ENCODE measurements at places on chromosomes 1 and 21.

GRCh38 chr1:33390542-33390941 is 40.4 kb downstream of the PHC2 start:
- DNase-seq = no peak

DNA sequence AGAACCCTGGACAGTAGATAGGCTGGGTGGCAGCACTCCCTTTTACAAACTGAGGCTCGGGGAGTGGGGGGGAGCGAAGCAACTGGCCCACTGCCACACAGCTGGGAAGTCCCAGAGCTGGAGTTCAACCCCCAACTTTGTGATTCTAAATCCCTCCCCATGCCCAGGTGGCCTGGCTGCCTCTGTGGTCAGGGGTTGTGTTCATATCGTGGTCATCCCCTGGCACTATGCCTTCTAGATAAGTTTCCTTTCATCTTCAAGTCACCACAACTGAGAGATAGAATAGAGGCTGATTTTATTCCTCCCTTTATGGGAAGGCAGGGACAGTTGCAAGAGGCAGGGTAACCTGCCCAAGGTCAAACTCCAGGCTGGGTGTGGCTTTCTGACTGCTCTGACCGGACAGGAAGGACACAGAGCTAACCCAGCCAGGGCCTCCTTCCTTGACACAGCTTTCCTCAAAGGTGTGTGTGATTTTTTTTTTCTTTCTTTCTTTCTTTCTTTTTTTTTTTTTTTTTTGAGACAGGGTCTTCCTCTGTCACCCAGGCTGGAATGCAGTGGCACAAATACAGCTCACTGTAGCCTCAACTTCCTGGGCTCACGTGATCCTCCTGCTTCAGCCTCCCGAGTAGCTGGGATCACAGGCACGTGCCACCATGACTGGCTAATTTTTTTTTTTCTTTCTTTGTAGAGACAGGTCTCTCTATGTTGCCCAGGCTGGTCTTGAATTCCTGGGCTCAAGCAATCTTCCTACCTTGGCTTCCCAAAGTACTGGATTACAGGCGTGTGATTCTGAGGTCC is 18.4 kb upstream of the TNFRSF1B start:
- DNase-seq = no peak

- no peak for DNase-seq
Measured at GRCh38 chr21:45124596-45124995, 50.2 kb downstream of the ADARB1 start.

DNA sequence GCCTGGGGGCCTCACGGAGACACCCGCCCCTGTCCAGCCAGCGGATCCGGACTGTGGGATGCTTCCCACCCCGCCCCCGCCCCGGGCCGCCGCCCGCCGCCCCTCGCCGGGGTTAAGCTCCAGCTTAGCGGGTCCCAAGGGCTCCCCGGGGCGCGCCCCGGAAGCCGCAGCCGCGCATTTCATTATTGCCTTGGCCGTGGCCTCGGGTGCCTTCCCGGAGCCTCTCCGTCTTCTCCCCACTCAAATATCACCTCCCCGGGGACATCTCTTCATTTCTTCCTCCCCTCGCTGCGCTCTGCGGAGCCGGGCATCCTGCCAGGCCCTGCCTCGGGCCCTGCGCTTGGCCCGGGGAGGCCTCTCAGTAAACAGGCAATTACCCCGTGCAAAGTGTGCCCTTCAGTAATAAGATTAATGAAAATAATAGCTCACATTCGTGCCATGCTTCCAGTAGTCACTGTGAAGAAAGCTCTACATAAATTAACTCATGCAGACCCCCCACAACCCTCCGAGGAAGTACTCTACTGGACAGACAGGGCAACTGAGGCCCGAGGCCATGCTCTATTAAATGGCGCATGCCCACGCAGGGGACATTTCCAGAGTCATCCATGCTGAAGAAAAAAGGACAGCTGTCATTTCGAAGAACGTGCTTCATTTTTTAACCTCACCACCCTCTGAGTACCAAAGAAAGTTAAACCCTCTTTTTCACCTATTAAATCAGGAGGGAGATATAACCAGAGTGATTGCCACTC is 49.9 kb upstream of the LAPTM5 start:
- DNase-seq = no peak

DNA sequence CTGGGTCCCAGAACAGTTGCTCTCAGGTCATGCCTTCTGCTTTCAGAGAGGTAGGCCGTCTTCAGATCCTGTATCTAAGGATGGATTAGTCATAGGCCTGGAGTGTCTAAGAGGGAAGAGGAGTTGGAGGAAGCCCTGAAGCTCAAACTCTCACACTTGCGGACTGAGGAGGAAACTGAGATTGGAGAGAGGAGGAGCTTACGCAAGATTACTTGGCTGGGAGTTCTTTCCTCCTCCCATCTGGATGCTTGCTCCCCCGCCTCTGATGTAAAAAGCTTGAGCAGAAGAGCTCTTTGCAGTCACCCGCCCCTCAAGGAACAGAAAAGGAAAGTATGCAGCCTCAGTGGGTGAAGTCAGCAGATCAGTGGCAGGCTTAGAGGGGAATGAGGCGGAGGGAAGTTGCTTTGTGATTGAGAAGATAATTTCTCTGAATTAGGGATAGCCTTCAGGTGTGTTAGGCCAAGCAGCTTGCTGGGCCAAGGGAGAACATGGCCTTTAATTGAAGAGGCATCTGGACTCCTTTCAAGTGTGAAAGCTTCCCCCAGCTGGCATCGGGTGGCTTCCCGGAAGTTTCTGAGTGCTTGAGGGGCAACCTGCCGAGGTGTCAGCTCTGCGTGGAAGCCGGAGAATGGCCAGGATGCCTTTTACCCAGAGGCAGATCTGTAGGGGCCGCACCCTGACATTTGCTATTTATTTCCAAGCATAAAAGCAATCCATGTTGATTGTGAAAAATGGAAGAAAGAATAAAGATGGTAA is 6.6 kb downstream of the ADORA1 start:
- no peak for DNase-seq

DNA sequence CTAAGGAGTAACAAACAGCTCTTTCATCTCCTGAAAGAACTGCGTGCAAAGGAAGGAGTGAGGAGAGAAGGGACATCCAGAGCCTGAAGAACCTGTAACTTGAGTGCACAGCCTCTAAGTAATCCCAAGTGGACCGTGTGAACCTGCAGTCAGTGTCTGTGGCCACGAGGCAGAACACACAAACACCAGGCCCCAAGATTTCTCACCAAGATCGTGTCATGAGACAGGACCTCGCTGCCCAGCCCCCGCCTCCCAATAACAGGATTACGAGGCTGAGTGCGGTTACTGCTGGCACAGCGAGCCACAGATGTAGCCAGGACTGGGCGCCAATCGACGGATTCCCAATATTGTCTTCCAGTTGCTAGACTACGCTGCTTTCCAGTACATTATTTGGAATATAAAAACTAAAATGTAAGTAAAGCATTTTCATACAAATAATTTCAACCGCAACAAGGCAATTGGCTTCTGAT is 101.3 kb upstream of the SLC25A33 start:
- no peak for DNase-seq

DNA sequence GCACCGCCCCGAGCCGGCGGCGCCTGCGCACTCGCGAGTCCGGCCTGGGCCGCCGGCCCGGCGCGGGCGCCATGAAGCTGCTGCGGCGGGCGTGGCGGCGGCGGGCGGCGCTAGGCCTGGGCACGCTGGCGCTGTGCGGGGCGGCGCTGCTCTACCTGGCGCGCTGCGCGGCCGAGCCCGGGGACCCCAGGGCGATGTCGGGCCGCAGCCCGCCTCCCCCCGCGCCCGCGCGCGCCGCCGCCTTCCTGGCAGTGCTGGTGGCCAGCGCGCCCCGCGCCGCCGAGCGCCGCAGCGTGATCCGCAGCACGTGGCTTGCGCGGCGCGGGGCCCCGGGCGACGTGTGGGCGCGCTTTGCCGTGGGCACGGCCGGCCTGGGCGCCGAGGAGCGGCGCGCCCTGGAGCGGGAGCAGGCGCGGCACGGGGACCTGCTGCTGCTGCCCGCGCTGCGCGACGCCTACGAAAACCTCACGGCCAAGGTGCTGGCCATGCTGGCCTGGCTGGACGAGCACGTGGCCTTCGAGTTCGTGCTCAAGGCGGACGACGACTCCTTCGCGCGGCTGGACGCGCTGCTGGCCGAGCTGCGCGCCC is at the start of gene B3GALT6:
Gene B3GALT6 (plus strand): TSS at position 30 of the 588 bp plus-strand sequence. CDS start 42 bp downstream, at position 72.
- no peak for DNase-seq

DNA sequence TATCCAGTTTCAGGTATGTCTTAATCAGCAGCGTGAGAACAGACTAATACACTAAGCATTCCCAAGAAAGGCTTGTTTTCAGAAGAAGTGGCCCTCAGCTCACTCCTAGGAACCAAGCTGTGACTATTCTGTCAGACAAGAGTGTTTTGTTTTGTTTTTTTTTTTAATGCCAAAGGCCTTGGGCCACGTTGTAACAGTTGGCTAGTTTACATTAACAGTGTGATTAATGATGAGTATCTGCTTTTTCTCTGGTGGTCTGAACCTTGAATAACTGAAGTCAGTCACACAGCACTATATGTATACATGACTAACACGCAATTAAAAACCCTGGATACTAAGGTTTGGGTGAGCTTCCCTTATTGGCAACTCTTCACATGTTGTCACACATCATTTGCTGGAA is 21.9 kb downstream of the DPYD start:
- no peak for DNase-seq

DNA sequence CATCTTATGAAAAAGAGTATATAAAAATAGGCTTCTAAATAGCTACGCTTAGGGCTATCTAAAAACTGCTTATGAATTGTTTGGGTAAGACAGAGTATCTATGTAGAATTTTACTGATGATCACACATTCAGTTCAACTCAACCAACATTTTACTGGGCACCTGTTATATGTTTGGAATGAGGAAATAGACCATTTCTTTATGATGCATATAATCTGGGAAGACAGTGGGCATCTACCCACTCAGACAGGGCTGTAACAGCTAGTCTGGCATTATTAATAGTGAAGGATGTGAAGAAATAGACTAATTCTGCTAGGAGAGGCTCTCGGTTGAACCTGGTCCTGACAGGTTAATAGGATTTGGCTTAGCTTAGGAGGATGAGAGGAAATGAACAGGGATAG is 56.9 kb downstream of the TIAM1 start:
- DNase-seq = no peak

DNA sequence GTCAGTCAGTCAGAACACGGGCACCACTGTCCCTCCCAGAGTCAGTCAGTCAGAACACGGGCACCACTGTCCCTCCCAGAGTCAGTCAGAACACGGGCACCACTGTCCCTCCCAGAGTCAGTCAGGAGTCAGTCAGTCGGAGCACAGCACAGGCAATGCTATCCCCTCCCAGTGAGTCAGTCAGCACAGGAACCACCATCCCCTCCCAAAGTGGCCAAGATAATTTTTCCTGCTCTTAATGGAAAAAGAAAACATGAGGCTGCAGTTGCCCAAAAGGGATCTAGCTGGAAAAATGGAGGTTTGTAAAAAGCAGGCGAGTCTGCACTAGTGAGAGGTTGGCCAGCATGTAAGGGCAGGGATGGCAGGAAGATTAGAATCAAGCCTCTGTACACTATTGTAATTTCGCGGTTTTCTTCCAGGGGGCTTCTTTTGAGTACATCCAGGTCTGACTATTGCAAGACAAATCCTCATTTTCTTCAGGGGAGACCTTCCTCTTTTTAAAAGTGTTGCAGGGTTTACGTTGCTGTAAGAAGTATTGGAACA is 213.8 kb downstream of the SIPA1L2 start:
- DNase-seq = no peak

GRCh38 chr1:231590453-231591198 is 36.0 kb upstream of the DISC1 start:
- DNase-seq = no peak

DNA sequence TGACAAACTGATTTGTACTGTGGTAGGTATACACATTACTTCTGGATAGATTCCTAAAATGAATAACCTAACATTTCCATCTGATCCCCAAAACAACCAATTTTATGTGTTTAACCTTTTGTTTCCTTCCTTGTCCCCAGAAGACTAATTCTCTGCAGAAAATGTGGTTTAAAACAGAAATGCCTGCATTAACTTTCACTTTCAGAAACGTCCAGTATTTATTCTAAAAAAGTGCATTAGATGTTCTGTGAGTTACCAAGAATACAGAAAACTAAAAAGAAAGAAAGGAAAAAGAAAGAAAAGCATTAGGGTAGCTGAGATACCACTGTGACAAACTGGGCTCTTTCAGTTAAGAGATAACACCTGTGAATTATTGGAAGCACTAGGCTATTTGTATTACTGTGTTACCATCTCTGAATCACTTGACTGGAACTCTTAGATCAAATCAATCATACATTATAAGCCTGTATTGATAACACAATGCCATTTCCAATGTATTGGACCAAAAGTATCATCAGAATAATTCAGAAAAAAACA is 177.7 kb downstream of the NCAM2 start:
- DNase-seq = no peak

GRCh38 chr21:44267655-44268142 is 6.0 kb upstream of the DNMT3L start:
- DNase-seq = no peak

DNA sequence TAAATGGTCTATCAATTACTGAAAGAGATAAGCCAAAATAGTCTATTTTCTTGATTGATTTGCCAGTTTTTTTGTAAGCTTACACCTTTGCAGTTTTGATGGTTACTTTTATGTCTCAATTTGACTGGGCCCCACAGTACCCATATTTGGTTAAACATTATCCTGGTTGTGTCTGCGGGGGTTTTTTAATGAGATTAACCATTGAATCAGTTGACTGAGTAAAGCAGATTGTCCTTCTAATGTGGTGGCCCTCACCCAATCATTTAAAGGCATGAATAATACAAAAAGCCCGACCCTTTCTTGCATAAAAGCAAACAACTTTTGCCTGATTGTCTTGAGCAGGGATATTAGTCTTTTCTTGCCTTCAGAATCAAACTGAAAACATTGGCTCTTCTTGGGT is 650.0 kb upstream of the RGS18 start:
- DNase-seq = no peak

- DNase-seq = no peak
Measured at GRCh38 chr1:243281672-243282071, 25.8 kb downstream of the SDCCAG8 start.

DNA sequence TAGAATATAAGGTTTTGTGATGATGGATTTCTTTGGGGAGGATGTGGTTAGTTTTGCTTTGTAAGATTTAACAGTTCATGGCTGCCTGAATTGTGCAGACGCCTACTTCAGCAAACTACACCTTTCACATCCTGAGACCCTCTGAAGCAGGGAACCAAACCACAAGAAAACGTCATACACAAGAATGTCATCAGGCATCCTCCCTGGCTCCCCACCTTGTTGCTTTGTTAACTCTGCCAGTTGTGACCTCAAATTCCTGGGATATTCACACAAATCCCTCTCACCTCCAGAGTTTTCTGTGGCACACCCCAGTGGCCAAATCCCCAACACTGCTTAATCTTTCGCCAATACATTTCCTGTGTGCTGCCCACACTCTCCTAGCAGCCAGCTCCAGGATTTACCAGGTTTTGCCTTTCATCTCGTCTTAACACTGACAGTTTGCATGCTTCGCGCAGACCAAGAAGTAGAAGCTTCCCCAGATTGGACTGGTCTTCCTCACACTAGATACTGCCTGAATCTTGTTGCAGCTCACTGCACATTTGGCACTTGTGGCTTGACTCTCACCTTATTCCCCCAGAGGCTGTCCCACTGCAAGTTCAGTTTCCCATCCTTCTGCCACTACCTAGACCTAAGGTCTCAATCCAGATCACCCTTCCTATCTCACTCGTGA is 51.1 kb upstream of the CTTNBP2NL start:
- no peak for DNase-seq

- DNase-seq = no peak
Measured at GRCh38 chr1:20266141-20266540, 24.5 kb upstream of the VWA5B1 start.

- no peak for DNase-seq
Measured at GRCh38 chr1:25161981-25162380, 70.3 kb downstream of the SYF2 start.

GRCh38 chr1:235650341-235651169 is 971 bp upstream of the GNG4 start:
- DNase-seq = no peak

GRCh38 chr21:28550057-28550825 is 442.4 kb downstream of the LTN1 start:
- no peak for DNase-seq

All from activated T-helper 1 cell treated with Interleukin-2 at 50 U/mL for 16 hours (primary cell).